ENCODE measurements at places on chromosomes 7 and 10.

GRCh38 chr7:20083781-20084180 lies 133.4 kb downstream of the MACC1 start:
- DNase-seq = no peak

- peak; percentile 31 for DNase-seq
These were observed 11.7 kb downstream of the PLAC9 start for GRCh38 chr10:80144067-80144695.

DNA sequence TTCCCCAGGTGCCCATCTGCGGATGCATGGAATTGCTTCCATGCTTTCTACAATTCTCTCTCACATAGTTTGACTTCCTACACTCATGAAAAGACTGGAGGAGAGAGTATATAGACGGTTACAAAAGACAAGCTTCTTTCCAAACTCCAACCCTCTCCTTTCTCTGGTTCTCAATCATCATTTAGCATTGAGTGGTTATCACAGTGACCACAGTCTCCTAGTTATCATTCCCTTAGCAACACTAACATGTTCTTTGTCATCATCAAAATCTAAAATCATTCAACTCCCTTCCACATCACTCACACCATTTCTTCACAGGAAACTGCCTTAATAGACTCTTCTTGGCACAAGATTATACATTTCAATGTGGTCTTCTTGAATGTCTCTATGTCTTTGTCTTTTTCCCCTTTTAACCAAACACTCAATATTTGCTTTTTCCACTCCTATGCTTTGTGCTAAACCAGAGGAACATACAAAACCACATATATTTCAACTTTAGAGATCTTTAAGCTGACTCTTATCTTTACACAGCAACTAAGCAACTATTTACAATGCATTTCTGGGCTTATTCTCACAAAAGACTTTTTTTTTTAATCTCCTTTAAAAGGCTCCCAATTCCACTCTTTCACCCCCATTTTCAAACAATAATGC lies 126.3 kb downstream of the CNOT4 start:
- DNase-seq = no peak

DNA sequence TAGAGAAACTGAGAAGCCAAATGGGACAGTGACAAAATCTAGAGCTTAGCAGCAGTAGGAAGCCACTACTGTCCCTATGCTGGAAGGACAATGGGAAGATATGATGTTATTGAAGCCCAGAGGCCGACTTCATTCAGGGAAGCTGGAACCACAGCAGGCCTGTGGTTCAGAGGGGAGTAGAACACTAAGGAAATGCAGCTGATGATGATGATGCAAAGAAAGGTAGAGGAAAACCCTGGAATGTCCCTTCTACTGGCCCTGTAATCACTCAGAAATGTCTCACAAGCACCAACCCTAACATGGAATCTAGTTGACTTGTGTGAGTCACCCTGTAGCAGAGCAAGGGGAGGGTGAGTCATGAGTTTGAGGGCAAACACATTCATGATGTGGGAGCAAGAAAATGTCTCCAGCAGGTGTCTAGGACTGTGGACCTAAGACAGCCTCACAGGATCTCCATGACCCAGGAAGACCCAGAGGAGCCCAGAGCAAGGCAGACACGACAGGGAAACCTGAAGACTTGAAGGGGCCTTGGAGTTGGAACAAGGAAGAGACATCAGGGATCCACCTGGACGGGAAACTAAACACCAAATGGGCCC lies 37.0 kb upstream of the LRRC17 start:
- no peak for DNase-seq

DNA sequence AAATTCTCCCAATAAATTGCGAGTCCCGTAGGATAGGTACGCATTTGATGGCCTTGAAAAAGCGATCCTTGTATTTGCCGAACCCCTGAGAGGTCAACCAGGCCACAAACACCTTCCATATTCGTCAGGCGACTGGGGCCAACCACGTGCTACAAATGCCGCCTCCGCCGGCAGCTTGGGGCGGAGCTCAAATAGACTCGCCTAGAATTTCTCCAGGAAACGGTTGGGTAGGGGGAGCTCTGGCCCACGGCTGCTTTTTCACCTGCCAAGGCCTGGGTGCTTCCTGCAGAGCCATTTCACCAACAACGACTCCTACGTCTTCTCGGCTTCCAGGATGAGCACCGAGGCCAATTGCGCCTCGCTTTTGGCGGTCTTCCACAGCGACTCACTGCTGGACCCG lies 53.4 kb upstream of the KIF5B start:
- DNase-seq = no peak

- no peak for DNase-seq
These were observed 10.8 kb downstream of the ADAMTS14 start for GRCh38 chr10:70682920-70683600.

- no peak for DNase-seq
These were observed 20.7 kb downstream of the IFIT3 start for GRCh38 chr10:89348481-89348880.

GRCh38 chr10:81759111-81759510 lies 115.9 kb upstream of the NRG3 start:
- no peak for DNase-seq

DNA sequence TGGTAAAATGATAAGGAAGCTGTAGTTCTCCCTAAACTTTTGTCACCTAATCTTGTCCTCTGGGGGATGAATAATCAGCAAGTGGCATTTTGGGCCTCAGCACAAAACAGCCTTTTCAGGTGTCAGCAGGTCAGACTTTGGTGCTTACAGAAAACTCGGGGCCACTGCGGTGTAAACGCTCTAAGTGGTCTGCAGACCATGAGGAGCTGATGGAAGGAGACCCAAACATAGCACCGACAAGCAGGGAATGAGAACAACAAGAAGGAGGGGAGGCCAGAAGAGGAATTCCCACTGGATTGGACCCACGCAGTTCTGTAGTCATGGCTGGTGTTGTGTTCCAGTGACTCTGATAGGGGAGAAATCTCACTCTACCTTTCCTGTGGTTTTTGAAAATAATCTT lies 45.4 kb downstream of the RAMP3 start:
- DNase-seq = no peak

DNA sequence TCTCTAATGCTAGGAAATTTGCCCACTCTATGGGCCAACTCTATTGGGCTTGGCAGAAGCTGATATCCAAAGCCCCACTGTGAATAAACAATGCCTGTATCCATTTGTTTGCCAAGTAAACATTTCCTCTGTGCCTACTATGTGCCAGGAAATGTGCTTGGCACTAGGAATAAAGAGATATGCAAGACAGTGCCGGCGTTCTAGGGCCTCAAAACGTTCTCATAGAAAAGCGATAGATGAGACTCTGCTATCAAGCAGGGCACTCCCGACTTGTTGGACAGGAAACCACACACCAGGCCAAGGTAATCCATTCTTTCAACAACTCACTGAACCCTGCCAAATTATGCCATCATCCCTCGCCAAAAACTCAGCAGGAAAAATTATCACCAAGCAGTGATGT lies 196.7 kb downstream of the IPMK start:
- no peak for DNase-seq

DNA sequence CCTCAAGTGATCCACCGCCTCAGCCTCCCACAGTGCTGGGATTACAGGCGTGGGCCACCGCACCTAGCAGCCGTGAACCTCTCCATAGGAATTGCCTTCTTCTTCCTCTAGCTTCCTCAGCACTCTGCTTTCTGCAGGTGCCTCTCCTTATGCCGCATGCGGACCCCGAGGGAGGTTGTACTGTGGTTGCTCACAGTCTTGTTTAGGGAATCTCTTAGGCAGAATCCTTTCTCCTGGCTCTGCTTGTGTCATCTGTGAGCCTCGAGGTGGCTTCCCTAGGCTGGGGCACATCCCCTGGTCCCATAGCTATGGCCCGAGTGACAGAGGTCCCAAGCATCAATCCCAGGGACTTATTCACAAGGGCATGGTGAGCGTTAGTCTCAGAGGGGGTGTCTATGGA lies 33.2 kb upstream of the GIMAP8 start:
- DNase-seq = no peak

DNA sequence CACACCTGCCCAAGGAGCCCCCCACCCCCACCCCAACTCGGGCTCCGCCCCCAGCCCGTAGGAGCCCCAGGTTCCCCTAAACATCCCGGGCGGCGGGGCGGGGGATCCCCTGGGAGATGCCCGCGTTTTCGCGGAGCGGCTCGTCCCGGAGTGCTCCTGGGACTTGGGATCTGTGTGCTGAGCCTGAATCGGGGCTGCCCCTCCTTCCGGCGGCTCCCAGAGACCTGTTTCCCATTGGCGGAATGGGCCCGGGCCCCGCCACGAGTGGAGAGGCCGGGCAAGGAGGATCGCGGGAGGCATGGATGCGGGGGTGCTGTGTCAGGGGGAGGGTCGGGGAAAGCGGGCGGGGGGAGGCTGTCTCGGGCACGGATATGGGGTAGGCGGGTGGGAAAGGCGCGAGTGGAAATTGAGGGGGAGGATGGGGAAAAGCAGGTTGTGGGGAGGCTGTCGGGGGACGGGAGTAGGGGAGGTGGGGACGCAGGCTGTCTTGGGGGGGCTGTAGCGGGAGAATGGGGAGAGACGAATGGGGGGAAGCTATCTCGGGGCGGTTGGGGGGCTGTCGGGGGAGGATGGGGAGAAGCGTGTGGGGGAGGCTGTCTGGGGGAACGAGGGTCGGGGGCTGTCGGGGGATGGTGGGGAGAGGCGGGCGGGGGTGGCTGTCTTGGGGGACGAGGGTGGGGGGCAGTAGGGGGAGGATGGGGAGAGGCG lies 572 bp upstream of the BHLHA15 start:
- DNase-seq = no peak

- DNase-seq = peak; percentile 44
These were observed 95.6 kb downstream of the USP6NL start for GRCh38 chr10:11515596-11516430.

DNA sequence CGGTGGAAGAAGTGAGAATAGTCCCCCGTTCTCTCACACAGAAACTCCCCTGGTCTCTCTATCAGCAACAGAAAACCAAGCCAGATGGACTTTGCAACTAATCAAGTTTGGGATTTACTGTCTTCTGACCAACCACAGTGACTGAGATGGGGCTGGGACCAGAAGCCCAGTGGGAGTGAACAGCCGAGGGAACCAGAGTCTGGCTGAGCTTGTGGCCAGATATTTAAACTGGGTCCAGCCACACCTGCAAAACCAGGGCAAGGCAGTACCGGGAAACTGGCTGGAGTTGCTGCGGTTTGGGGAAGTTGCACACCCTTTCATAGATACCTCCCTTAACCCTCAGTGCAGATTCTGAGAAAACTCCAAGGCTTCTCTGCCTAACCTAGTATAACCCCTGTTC lies 6.0 kb downstream of the GSTK1 start:
- DNase-seq = no peak

DNA sequence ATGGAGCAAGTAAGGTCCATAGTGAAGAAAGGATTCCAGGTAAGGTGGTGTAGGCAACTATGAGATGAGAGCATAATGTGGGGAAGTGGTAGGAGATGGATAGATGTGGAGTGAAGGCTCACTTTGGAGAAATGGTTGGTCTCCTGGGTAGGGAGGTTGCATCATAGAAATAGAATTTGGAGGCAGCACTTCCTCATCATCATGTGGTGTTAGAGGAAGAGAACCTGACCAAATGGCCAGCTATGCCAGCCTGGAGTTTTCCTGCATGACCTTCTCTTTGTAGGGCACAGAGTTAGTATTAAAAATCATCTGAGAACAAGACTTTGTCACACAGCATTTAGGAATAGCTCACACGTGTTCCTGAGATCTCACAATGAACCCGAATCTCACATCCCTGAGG lies 126.7 kb upstream of the CXCL12 start:
- DNase-seq = no peak

DNA sequence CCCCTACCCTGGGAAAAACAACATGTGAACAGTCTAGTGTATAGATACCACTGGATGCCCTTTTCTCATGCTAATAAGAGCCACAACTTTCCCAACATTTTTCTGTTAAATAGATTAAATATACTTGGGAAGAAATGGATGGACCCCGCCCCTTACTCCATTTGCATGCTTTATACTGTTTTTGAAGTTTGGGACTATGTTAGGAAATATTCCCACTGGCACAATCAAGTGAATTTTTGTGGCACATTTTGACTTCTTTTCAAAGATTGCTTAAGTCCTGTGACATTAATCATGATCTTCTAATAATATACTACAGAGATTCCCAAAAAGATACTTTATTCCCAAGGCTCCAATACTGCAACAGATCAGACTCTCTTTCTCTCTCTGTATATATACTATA lies 216.6 kb downstream of the TWIST1 start:
- DNase-seq = no peak

- DNase-seq = no peak
These were observed 64.2 kb downstream of the AVL9 start for GRCh38 chr7:32559480-32559879.

DNA sequence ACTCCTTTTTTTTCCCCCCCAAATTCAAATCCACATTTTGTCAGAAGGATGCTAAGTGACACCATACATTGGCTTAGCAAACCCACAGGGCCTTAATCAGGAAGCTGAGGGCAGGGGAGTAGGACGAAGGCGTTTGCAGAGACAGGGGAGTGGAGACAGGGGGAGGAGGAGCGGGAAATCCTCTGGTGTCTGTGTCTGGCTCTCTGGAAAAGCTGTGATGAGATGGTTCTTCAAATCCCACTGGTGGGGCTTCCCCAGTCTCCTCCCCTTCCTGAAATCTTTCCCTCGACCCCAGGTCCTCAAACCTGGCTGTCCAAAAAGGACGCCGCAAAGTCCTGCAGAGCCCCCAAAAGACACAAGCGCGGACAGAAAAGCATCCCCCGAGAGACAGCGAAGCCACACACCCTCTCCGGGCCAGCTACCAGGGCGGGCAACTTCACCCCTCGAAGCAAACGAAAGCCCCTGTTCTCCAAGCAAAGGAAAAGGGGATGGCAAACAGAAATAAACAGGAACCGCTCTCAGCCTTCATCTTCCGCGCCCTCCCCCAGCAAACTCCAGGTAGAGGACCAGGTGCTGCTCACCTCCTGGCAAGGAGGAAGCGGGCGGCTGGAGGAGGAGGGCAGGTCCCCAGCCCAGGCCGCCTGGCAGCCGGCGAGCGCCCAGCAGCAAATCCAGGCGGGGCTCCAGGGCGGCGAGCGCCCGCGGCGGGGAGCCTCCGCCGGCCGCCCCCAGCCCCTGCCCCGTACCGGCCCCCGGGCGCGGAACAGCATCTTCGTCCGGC lies 520 bp downstream of the ELAPOR2 start:
- peak; percentile 19 for DNase-seq

- no peak for DNase-seq
These were observed 51.8 kb downstream of the HIPK2 start for GRCh38 chr7:139725858-139726484.

Data from CD4-positive, alpha-beta T cell treated with Interleukin-1 beta for 1 hour (primary cell).